Umbilical cord (tissue), 2 donors: ENCODE measurements at places on chromosomes 3 and 15.

GRCh38 chr3:35422836-35423601 is 216.3 kb upstream of the ARPP21 start:
- no peak for DNase-seq

- no peak for DNase-seq
These were observed 42.9 kb downstream of the RAB11A start for GRCh38 chr15:65912235-65912634.

GRCh38 chr3:125232401-125232800 is 19.9 kb upstream of the SLC12A8 start:
- DNase-seq = no peak

GRCh38 chr15:101445562-101446517 is 43.7 kb downstream of the PCSK6 start:
- no peak for DNase-seq

DNA sequence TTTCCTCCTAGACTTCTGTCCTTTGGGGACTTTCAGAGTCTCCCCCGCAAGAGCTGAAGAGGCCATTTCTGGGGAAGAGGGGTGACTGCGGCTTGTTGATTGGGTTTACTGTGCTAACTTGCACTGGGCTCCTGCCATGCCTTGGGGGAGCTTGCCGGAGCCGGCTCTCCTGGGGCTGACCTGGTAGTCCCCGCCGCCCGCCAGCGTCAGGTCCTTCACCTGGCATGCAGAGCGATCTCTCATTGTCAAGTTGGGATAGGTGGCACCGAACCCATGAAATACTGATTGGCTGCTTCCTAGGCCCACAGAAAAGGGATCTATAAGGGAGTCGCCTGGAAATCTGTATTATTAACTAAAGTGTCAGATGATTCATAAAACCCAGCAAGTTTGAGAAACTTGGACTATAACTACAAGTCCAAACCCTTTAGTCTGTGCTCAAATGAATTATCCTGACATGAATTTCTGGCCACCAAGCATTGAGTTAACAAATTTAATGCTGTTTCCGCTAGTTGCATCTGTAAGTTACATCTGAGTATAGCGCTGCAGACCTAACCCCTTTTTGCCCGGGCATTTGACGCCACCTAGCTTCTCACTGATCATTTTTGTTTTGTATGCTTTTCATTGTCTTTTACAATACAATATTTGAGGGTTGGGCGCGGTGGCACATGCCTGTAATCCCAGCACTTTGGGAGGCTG is 607 bp upstream of the IMP3 start:
- peak; percentile 54 for DNase-seq

DNA sequence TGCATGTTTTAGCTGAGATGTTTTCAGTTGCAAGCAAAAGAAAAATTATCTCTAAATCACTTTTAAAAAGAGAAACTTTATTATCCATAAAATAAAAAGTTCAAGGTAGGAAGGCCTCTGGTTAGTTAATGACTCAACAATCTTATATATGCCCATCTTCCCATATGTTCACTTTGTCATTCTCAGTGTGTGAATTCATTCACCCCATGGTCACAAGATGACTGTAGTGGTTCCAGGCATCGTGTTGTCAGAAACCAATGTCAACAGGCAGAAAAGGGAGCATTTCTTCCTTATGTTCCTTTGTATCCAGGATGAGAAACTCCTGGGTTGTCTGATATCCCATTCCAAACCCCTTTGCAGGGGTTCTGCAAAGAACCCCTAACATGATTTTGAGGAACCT is 119.9 kb upstream of the RAP2B start:
- DNase-seq = no peak

DNA sequence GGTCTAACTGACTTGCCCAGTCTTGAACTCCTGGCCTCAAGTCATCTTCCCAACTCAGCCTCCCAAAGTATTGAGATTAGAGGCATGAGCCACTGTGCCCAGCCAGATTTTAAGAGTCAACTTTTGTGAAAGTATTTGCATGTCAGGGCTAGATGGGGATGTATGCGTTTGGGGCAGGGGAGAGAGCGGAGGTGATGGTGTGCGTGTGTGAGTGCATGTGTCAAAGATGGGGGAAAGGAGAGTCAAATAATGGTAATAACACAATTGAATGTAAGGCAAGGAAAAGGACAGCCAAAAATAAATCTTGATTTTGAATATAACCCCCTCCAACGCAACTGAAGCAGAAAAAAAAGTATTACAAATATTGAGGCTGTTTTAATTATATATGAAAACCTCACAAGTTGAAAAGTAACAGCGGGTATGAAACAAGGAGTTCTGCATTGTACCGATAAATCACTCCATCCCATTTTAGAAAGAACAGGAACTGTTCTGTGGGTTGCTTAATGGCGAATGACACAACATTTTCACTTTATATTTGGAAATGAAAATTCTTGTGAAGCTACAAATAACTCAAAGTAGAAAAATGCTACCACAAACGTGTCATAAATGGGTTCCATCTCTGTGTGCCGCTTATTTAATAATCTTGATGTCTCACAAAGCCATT is 29.9 kb upstream of the LDHAL6B start:
- no peak for DNase-seq

- peak; percentile 80 for DNase-seq
These were observed 37.7 kb downstream of the PLD1 start for GRCh38 chr3:171772427-171773056.

DNA sequence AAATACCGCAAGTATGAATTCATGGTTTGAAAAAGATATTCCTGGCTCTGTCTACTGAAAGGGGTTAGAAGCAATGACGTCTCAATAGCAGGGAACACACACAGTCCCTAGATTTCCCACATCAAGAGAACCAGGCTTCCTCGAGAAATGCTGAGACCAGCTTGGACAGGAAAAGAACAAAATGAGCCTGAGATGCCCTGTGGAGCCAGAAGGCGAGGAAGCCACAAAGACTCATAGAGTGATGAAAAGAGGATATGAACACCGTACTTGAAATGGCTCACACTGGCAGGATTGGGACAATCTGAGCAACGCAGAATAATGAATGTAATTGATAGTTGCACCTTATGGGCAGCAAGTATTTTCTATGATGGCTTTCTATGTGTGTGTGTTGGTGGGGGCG is 302.4 kb upstream of the ATP10A start:
- no peak for DNase-seq
